Kidney (tissue), 22 donors: ENCODE measurements at places on chromosomes 6 and 20. TPM values are rescaled to one million over a fixed set of nuclear protein-coding genes. Genes with fewer than 3 reads are reported as not detected.

The BPIFA2 gene
- not detected for total RNA-seq

The ADGRB3 gene
- 2.2 TPM for total RNA-seq

- DNase-seq, result peak; percentile 15
These were observed 29.7 kb downstream of the CEP162 start for GRCh38 chr6:84197708-84198107.

GRCh38 chr6:130535242-130535641 is 169.4 kb downstream of the TMEM200A start:
- no peak for DNase-seq

DNA sequence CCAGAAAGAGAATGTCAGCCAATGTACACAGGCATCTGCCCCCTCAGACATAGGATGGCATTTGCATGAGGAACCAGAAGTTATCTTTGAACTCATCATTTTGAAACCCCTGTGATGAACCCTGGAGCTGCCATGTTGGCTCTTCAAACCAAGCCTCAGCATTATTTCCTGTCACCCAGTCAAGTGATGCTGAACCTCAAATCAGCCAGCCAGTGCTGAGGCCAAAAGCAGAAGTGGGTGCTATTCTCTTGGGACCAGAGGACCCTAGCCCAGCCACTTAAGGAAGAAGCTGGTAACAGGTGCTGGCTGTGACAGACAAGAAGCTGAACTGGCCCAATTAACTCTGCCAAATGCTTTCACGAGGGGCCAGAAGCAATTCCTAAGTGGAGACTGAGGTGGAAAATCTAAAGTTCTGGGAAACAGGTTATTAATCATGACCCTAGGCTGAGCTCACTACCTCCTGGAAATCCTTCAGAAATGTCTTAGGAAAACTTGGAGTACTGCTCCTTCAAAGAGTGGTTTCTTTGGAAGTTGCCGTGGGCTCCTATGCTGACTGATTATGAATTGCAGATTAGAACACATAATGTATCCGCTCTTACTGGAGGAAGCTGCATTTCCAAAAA is 4.0 kb downstream of the PKIG start:
- no peak for DNase-seq
